ENCODE measurements at places on chromosomes 2 and 18. TPM values are rescaled to one million over a fixed set of nuclear protein-coding genes. Genes with fewer than 3 reads are reported as not detected.

The THSD7B gene
- total RNA-seq, result not detected

The GRB14 gene
- 5.1 TPM for total RNA-seq

The CD207 gene
- not detected for total RNA-seq

The BARD1 gene
- total RNA-seq, result 4.7 TPM

The CGREF1 gene
- 7.4 TPM for total RNA-seq

The POTEC gene
- total RNA-seq, result not detected

The POTEJ gene
- not detected for total RNA-seq

The CASP8 gene
- 31.1 TPM for total RNA-seq
